Activated naive CD4-positive, alpha-beta T cell treated with anti-CD3 and anti-CD28 coated beads for 36 hours (primary cell): ENCODE measurements at places on chromosomes 7 and 10.

- no peak for DNase-seq
These were observed 118.4 kb downstream of the ABCA13 start for GRCh38 chr7:48289656-48290055.

- DNase-seq = peak; percentile 33
These were observed 109.9 kb downstream of the ITGB8 start for GRCh38 chr7:20440472-20441105.

DNA sequence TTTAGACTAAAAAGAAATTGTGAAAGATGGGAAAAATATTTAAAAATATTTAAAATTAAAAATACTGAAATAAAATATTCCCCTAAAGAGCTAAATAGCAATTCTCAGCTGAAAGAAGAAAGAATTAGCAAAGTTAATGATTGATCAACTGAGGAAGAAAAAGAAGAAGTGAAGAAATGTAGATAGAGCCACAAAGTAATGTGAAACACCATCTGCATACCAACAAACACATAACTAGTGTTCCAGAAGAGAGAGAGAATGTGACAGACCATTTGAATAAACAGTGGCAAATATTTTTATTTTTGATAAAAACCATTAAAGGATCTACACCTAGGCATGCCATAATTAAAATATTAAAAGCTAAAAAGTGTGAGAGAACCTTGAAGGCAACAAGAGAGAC is 784.5 kb upstream of the ZWINT start:
- DNase-seq = no peak

- no peak for DNase-seq
These were observed 167.4 kb downstream of the FZD1 start for GRCh38 chr7:91431601-91432000.
